ENCODE measurements at places on chromosomes 6 and 20. TPM values are rescaled to one million over a fixed set of nuclear protein-coding genes. Genes with fewer than 3 reads are reported as not detected.

The IMPG1 gene
- total RNA-seq = not detected

The PLA2G7 gene
- 0.41 TPM for total RNA-seq

The LSM2 gene
- 89.7 TPM for total RNA-seq

The OR2J3 gene
- not detected for total RNA-seq

The HLA-DRB5 gene
- total RNA-seq = not detected
